ENCODE measurements at places on chromosomes 2 and 18.

- no peak for DNase-seq
Measured at GRCh38 chr18:63097178-63097577, 222.4 kb downstream of the BCL2 start.

DNA sequence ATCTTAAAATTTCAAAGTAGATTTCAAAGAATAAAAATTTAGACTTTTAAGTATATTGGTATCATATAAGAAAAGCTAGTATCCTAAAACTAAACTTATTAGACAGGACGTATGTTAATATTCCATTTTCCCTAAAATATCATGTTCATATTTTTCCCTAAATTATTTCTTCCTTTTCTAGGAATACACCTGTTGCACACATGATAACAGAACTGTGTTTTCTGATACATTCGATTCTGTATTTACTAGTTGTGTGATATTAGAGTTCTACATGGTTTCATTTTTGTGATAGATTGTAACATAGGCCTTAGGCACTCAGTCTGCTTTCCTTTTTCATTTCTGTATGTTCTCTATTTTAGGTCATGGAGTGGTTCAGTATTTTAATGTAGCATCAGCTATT is 10.9 kb downstream of the RBM45 start:
- DNase-seq, result no peak

- no peak for DNase-seq
Measured at GRCh38 chr2:160646684-160647444, 153.3 kb upstream of the RBMS1 start.

DNA sequence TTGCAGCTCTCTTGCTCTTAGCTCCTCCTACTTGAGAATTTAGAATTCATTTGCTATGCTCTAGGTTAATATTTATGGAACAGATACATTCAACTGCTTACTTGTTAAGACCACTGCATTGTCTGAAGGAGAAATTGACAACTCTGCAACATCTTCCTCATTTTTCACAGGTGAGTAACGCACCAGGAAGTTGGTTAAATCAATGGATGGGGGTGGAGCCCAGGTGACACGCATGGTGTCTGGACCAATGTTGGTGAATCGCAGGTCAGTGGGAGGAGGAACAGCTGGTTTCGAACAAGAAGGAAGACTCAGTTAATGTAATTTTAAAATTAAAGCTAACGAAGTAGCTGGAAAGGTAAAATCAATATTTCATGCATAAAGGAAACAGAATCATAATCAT is 44.3 kb downstream of the FN1 start:
- DNase-seq, result no peak

- DNase-seq, result no peak
Measured at GRCh38 chr2:54015798-54016699, 45.3 kb upstream of the PSME4 start.

DNA sequence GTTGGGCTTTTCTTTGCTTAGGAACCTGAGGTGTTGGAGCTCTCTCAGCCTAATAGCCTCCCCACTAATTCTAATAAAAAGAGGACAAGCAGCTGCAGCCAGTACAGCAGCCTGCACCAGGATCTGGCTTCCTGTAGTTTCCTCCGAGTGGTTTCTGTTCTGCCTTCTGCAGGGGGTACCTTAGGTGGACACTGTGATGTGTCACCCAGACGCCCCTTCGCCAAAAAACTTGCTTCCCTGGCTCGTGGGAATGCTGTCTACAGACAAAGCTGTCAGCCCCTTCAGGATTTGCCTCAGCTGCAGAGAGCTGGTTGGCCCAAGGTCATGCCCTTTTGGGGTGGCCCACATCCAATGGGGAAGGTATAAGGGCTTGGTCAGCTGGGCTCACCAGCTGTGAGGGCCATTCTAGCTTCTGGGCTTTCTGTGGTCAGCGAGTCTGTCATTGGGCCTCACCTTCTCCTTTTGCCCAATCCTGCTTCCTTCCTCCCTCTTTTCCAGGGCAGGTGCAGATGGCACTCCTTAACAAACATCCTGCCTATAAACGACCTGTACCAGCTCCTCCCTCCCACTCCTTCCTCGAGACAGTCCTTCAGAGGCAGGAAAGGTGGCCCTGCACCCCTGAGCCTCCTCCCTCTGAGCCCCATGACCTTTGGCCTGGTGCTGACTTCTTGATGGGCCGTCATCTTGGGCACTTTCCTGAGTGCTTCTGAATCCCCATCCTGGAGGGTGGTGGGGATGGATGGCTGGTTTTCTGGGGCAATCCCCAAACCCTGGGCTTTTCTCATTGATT is 44.0 kb upstream of the ROCK2 start:
- no peak for DNase-seq

DNA sequence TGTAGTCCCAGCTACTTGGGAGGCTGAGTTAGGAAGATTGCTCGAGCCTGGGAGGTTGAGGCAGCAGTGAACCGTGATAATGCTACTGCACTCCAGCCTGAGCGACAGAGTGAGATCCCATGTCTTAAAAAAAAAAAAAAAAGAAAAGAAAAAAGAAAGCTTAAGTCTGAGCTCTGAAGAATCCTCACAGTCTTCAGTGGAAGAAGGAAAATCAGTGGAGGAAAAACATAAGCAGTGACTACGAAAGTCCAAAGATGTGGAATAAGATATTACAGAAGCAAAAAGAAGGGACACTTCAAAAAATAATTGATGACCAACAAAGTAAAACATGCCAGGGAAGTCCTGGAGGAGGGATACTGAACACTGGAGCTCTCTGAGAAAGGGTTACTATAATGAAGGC is 2.8 kb upstream of the PCGF1 start:
- DNase-seq, result no peak

- no peak for DNase-seq
Measured at GRCh38 chr2:149616681-149617456, 29.3 kb upstream of the MMADHC start.

- DNase-seq, result peak; percentile 50
Measured at GRCh38 chr2:102301867-102302362, 9.4 kb upstream of the IL1RL1 start.

DNA sequence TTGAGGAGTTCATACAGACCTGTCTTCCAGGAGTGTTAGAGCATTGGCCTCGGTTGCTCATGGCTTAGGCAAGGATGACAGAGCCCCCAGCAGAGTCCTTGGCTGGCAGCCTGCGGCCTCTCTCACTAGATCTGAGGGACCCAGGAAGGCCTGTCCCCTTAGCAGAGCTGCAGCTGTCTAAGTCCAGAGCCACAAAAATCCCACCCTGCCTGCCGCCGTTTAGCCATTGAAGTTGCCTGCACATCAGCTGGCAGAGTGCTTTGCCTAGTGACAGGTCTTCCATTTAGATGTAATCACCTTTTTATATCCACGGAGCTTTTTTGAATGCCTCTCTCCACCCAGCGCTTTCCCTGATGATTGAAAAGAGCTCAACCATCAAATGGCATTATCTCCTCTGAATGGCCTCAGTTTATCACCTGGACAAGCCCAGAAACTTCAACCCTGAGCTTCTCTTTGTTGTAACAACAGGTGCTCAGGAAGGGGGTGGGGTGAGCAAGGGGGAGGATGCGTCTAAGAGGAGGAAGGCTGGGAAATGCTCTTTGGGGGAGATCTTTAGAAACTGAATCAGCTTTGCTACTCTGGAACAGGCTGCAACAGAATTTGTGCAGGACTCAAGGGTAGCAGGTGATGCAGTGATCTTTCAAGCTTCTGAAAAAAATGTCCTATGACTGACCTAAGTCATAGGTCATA is 71.9 kb downstream of the TNP1 start:
- DNase-seq, result no peak

GRCh38 chr18:54828281-54828881 is at the start of gene RAB27B:
TSS of gene RAB27B (plus strand) at chr18:54828477. CDS start at chr18:54877586, 49,109 bp downstream.
- DNase-seq, result peak; percentile 78

DNA sequence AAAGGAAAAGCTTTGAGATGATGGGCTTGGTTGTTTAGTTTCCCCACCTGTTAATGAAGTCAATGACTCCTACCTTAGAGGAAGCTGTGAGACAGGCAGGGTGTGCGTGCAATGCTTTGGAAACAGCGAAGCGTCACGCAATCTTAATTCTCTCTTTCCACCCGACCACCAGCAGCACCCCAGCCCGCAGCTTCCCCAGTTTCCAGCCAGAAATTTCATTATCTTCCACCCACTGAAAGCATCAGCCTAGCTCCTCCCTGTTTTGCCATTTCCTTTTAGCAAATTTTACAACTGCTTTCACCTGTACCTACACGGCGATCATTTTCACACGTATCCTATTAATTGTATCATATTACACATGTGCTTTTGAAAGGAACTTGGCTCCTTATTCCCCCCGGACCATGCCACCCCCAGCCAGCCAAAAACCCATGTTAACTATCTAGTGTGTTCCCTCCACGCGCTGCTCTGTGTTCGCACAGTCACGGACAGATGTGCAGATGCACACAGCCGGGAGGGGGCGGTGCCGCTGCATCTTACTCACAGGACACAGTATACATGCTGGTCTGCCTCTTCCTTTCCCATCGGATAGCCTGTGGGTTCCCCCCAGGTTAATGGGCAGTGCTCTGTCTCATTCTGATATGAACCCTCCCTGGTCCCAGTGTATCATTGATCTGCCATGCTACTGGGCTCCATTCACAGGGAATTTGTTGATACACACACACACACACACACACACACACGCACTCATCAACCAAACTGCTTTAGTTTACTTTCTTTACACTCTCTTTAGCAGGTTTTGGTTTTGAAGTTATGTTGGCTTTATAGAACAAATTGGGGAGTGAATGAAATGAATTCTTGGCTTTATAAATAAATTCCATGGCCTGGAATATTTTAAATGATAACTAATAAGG is 22.4 kb downstream of the CYP27C1 start:
- peak; percentile 54 for DNase-seq

DNA sequence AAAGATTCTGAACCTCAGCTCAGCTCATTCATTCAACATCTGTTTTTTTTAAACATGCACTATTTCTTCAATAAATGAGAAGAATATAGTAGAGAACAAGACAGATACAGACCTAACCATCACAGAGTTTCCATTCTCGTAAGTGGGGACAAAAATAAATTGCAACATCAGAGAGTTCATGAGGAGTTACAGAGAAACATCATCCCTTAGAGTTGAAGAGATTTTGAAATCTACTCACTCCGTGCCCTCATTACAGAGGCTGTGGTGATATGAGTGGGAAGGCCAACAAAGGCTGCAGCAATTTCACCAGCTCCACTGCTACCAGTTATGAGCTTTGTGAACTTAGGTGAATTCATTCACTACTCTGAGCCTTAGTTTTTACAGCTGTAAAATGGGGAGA is 399.3 kb downstream of the BCL11A start:
- DNase-seq, result no peak

DNA sequence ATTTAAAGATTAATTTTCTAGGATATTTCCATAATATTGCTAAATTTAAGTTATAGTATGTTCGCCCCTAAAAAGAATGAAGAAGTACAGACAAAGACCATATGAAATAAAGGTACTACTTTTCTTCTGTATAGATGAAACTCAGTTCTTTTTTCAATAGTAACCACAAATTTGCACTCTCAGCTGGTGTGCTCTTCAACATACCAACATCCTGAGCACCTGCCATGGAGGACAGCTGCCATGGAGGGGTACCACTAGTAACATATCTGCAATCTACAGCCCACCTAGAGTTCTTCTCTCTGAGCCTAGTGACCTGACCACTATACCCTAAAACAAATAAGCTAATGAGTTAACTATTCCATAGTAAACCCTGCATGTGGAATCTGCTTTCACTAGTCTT is 36.8 kb upstream of the ERCC3 start:
- no peak for DNase-seq

DNA sequence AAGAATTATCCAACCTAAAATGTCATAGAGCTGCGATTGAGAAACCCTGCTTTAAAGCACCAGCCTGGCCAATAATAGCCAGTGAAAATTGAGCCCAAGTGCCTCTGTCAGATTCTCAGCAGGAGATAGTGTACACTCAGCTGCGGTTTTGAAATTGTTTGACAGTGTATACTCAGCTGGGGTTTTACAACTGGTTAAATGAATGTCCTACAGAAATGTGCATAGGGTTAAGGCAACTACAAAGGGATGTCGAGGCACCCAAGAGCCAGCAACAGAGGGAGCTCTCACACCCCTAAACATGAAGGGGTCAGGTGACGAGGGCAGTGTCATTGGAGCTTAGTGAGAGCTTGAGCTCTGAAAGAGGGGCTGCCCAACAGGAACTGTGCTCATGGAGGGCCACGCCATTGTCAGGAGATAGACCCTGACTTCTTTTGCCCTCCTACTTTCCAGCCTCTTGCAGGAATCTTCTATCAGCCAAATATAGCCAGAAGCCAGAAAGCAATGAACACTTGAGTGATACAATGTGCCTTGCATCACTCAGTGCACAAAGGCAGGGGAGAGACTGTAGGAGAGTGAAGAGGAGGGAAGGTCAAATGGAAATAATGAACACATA is 15.1 kb downstream of the ACTG2 start:
- DNase-seq, result peak; percentile 71

- no peak for DNase-seq
Measured at GRCh38 chr18:68766433-68766832, 31.4 kb upstream of the CCDC102B start.

DNA sequence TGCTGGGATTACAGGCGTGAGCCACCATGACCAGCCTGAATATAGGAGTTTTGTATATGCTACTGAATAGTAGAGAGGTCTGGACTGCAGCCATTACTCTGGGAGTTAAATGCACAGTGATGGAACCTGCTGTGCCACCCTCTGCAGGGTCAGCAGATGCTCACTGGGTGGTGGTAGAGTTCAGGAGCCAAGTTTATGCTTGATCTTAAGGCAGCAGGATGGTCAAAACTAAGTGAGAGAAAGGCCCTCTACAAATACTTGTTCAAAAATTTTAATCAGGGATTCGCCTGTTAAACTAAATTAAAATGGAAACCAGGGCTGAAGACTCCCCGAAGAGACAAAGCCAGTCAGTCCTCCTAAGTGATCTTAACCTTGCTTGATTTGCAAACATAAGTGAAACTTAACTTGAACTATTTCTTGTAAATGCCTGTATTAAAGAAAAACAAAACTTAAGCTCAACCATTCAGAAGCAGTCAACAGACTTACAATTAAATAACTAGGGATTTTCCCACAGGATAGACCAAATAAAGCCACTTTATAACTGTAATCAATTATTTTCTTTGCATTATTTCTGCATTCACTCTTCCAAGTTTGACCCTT is 4.2 kb upstream of the WDFY1 start:
- no peak for DNase-seq

DNA sequence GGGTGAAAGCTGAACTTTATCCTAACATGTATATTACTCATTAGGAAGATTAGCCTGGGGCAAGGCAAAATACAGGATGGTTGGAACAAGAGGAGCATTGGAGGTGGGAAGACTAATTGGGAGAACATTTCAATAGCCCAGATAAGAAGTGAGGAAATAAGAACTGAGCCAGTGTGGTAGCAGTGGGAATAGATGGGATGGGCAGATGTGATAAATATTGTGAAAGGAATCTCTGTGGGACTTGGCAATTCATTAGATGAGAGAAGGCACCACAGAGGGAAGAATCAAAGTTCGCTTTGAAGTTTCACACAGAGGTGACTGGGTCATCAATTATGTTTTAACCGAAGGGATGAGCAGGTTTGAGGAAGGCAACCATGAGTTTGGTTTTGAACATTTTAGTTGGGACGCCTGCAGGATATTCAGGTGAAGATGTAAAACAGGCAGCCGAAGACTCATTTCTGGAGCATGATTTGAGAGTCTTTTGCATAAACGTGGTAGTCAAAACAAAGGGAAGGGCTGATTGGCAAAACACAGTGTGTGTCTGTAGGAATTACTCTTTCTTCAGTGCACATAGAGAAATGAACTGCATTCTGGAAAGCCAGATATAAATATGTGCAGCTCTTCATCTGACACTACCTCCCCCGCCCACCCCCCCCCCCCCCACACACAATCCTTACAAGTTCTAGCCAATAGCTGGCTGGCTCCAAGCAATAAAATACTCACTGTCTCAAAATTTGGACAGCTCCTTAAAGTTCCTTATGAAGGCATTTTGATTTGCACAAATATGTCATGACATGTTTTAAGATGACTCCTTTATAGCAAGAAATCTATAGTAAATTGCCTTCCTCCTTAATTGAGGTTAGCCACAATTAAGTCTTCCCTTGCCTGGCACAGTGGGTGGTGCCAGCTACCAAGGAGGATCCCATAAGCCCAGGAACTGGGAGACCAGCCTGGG is 1.9 kb upstream of the SLC1A4 start:
- DNase-seq, result no peak
